Activated naive CD8-positive, alpha-beta T cell treated with anti-CD3 and anti-CD28 coated beads, Interleukin-2, amount 10 ng/mL, durations not matched to agents 7 days and 5 days (primary cell): ENCODE measurements at places on chromosomes 5 and 9.

DNA sequence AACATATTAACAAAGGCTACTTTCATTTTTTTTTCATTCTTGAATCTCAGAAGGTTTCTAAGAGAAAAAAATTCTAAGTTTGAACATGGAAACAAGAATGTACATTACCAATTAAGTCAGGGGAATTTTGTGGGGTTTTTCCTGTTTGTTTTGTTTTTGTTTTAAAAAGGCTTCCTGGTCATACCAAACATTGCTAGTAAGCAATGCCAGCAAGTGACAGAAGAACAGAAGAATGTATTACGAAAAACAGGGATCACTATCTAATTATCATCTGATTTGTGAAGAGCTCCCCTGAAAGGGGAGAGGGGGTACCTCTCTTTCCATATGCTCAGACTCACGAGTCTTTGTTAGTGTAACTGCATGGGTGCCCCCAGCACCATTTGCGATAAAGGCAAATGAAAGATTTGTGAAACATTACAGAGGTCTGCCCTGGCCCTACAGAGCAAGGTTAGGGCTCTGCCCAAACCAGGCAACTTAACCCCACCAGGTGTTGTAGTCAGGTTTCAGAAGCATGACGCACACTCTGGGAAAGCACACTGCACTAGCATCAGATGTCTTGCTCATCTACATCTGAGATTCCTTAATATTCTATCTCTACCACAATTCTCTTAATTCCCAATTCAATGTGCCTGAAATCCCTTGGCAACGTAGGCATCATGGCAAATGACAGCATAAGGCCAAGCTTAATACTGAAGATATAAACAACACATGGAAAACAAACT is 268.2 kb downstream of the MLLT3 start:
- DNase-seq: no peak

DNA sequence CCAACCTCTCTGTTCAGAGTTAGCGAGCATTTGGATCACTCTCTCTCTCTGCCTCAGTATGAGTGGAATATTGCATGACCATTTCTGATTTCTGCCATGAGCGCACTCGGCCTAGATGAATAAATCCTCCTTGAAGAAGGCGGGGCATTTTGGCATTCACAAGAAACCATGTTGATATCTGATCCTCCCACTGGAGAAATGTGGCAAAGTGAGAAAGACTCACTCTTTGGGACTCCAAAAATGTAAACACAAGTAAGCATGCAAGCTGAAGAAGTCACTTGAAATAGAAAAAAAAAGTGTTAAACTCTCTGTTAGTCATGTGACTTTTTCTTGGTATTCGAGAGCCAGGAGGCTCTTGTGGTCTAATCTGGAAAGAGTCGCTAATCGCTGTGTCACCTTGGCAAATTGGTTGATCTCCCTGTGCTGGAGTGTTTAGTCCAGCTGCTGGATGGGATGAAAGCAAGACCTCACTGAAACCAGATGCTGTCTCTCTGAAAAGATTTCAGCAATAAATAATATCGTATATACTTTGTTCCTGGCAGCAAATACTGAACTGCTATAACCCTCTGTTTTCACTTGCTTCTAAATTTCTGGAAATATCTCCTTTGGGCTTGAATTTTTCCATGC is 95.5 kb downstream of the GHR start:
- no peak for DNase-seq

DNA sequence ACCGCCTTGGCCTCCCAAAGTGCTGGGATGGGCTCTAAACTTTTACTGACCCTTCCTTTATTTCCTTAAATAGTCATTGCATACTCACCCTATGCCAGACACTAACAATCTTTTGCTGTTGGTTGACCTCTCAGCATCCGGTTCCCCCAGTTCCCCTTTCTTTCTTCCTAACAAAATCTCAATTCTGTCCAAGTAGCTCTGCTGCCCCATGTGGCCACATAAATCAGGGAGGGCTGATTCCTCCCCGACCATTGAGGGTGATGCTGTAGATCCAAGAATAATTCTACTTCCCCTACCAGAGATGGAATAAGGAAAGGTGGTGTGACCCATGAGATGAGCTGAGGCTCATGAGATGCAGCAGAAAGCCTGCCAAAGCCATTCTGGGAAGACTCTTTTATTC is 315.3 kb upstream of the MSX2 start:
- DNase-seq: no peak

DNA sequence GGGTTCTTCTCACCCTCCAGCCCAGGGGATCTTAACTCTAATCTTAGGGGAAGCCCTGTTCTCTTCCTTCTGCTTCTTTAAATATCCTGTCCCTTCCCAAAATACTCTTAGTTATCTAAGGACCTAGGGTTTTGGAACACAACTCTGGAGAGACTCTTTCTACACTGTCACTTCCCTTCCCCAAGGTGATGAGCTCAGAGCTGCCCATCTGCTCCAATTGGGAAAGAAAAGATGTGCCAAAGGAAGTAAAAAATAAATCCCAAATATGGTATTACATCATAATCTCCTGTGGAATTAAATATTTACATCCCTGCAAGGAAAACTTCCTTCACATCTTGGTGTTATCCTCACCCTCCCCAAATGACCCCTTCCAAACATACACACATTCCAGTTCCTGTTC is 291.2 kb downstream of the EPB41L4A start:
- DNase-seq: no peak

GRCh38 chr5:110109667-110110066 is 419.9 kb downstream of the MAN2A1 start:
- DNase-seq: no peak
